Naive B cell (primary cell): ENCODE measurements at places on chromosomes 5 and 9. TPM values are rescaled to one million over a fixed set of nuclear protein-coding genes. Genes with fewer than 3 reads are reported as not detected.

The CFAP77 gene
- polyA plus RNA-seq: not detected

The JAK2 gene
- 15.8 TPM for polyA plus RNA-seq

The ASPN gene
- polyA plus RNA-seq: 0.12 TPM

DNA sequence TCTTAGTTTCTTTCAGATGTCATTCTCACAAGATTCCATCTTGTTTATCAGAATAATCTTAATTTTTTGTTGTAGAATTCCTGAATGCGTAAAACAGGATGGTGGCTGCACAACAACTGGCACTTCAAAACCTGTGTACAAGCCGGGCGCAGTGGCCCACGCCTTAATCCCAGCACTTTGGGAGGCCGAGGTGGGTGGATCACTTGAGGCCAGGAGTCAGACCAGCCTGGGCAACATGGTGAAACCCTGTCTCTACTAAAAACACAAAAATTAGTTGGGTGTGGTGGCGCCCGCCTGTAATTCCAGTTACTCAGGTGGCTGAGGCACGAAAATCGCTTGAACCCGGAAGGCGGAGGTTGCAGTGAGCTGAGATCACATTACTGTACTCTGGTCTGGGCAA is 10.5 kb upstream of the CCNB1 start:
- H3K27me3 ChIP-seq: no peaks in the 10 kb centered on the region
- H3K4me3 ChIP-seq: no peak overlapping the region
- no peak for DNase-seq
- H3K36me3 ChIP-seq: no peaks in the 10 kb centered on the region
- no peak overlapping the region for H3K27ac ChIP-seq

GRCh38 chr5:90480699-90481098 is 6.0 kb downstream of the POLR3G start:
- no peaks in the 10 kb centered on the region for H3K36me3 ChIP-seq
- H3K4me3 ChIP-seq: no peak overlapping the region
- no peak overlapping the region for H3K27ac ChIP-seq

DNA sequence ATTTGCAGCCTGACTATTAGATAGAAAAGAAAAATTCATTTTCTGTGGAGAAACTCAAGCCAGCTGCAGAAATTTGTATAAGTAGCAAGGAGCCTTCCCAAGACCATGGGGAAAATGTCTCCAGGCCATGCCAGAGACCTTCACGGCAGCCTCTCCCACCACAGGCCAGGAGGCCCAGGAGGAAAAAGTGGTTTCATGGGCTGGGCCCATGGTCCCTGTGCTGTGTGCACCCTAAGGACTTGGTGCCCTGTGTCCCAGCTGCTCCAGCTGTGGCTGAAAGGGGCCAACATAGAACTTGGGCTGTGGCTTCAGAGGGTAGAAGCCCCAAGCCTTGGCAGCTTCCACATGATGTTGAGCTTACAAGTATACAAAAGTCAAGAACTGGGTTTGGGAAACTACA is 73.3 kb upstream of the TTC23L start:
- H3K27ac ChIP-seq: no peak overlapping the region
- no peaks in the 10 kb centered on the region for H3K27me3 ChIP-seq
- H3K4me3 ChIP-seq: no peak overlapping the region
- peaks cover 9% of the 10 kb centered on the region for H3K36me3 ChIP-seq
- DNase-seq: no peak

GRCh38 chr5:126171916-126172315 is 251.3 kb upstream of the GRAMD2B start:
- no peak overlapping the region for H3K4me3 ChIP-seq
- no peak overlapping the region for H3K27ac ChIP-seq
- no peaks in the 10 kb centered on the region for H3K4me1 ChIP-seq
- no peak for DNase-seq
- H3K36me3 ChIP-seq: no peaks in the 10 kb centered on the region

- H3K4me3 ChIP-seq: no peak overlapping the region
- no peaks in the 10 kb centered on the region for H3K36me3 ChIP-seq
- H3K27ac ChIP-seq: no peak overlapping the region
- DNase-seq: no peak
Measured at GRCh38 chr5:52481851-52482250, 305.9 kb upstream of the ITGA1 start.

DNA sequence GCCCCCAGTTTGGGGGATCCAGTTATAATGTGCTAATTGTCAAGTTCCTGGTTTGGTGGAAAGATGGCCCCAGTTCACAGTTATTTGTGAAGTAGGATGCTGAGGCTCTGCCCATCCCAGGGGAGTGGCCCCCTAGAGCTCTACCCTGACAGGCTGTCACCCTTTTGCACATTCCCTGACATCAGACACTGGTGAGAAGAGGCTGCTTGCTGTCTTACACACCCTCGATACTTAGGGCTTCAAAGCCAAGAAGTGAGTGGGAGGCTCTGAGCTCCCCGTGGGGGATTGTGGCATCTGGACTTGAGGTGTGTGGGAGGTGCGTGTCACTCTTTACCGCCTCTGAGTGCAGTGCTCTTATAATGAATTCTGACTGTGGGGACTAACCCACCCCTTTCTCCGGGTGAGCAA is 168.5 kb downstream of the DOCK2 start:
- no peaks in the 10 kb centered on the region for H3K27me3 ChIP-seq
- no peak overlapping the region for H3K4me3 ChIP-seq
- H3K27ac ChIP-seq: peak overlapping the region; percentile 85
- H3K36me3 ChIP-seq: peaks cover 16% of the 10 kb centered on the region
- peak; percentile 4 for DNase-seq
